ENCODE measurements at places on chromosomes 5 and 9.
A peak's percentile ranks its signal among the peaks of the same experiment; 100 is the strongest.

DNA sequence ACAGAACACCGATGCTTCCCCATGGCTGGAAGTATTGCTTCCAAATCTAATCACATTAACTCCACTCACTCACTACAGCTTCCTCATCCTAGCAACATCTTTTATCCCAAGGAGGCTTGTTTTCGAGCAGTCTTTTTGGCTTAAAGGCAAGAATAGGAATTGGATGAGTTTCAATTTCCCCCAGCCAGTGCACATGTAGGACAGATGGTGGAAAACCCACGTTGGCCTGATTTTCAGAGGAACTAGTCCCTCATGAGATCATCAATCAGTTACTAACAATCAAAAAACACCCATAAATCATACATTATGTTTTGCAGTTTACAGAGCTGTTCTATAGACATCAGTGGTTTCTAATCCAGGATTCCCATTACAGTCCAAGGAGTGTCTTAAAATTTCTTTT is 48.5 kb upstream of the AGXT2 start:
- no peak for DNase-seq

- peak; percentile 92 for DNase-seq
Observed at GRCh38 chr9:69174616-69175463, 763 bp downstream of the TJP2 start.

- DNase-seq = no peak
Observed at GRCh38 chr5:143826951-143827444, 15.0 kb downstream of the HMHB1 start.

DNA sequence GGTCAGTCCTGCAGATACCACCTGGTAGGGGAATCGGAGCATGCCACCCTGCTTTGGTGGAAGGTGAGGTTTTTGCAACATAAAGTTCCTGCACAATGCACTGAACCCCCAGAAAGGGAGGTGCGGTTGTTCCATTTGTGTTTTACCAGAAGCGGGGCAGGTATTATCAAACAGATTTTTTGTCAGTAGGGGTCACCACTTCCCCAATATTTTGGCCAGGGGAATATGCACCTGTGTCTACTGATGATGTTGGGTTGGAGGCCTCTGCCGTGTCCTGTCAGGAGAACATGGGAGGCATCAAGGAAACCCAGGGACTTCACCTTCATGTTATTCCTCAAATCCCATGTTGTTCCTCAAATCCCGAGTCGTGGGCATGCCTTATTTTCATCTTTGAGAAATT is 438.7 kb downstream of the NTRK2 start:
- DNase-seq = no peak

- DNase-seq = no peak
Observed at GRCh38 chr5:135228222-135228621, 170.8 kb downstream of the MACROH2A1 start.

DNA sequence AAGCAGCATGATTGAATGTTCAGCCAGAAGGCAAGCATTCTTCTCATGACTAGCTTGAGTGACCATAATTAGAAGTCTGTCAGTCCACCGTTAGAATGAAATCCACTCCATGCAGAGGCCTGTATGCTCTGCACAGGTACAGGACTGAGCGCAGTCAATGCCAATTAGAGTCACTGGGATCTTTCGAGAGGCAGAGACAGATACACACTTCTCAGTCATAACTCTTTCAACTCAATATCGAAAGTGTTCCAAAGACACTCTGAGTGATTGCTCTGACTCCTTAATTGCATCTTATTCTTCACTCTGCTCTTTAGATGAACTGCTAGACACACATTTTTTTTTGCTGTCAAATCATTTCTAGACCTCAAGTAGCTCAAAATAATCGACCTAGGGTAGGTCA is 203.6 kb downstream of the GABRB2 start:
- DNase-seq = no peak

DNA sequence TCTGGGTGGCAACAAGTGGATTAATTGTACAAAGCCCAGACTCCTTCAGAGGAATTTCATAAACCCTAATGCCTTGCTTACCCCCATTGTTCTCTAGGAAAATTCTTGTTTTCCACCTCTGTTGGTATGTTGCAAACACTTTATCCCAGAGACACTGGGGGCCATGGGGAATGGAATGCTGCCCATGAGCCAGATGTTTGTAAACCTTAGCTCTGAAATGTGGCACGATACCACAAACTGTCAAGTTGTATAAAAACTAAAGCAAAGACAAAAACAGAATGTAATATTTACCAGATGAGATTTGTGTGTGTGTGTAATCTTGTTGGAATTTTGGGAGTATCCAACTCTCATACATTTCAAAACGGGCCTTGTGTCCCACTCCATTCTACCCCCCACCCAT is 465.0 kb downstream of the EBF1 start:
- DNase-seq = no peak

DNA sequence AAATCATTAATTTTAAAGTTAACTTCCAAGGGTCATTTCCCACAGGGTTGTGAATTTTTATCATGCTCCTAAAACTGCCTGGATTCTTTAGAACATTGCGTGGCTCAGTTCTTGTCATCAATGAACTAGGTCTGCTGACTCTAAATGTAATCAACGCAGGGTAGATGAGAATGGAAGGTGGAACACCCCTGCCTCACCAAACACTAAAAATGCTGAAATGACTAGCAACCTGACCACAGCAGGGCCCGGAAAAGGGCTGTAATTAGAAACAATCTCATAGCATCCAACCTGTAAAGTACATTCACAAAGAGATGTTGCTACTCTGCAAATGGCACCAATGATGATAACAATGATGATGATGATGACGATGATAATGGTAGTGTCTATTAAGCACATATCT is 356.9 kb downstream of the DEPDC1B start:
- DNase-seq = no peak

- DNase-seq = peak; percentile 49
Observed at GRCh38 chr5:55694152-55694830, 17.8 kb downstream of the SLC38A9 start.

GRCh38 chr5:57524348-57525060 is 41.9 kb upstream of the ACTBL2 start:
- DNase-seq = no peak

- peak; percentile 45 for DNase-seq
Observed at GRCh38 chr9:75087289-75087823, 599 bp downstream of the NMRK1 start.

- DNase-seq = no peak
Observed at GRCh38 chr9:32748013-32748412, 35.3 kb upstream of the TMEM215 start.

GRCh38 chr5:140883927-140884697 is 2.2 kb downstream of the PCDHA13 start:
- no peak for DNase-seq

- no peak for DNase-seq
Observed at GRCh38 chr5:45089870-45090269, 281.1 kb downstream of the MRPS30 start.

- no peak for DNase-seq
Observed at GRCh38 chr5:33114361-33114760, 326.4 kb upstream of the TARS1 start.

DNA sequence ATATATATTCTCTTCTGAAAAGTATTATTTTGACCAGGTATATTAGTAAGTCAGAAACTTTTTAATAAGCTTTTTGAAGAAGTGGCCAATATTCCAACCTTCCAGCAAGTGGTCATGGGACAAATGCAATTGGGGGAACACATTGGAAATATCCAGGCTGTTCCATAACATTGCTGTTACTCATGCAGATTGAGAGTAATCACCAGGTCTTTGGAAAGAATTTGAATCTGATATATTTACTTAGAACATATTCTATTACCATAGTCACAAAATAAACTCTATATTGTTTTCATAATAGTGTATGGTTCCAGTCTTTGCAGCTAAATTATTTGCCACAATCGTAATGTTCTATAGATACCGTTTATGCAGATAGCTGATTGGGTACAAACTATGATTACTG is 102.8 kb downstream of the TAF11L14 start:
- no peak for DNase-seq

DNA sequence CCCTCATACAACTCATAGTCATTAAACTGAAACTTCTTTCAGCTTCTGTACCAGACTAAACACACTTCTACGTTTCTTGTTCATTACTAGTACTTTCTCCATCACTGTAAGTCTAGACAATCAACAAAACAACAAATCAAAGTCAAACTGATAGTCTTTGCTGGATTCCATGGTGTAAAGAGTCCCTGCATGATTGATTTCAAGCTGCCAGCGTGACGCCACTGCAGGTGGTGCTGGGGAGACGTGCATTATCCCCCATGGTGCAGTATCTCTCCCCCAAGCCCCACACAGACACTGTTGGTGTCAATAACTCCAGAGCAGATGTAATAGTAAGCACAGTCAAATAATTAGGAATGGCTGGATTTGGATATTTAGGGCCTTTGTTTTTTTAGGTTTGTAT is 10.7 kb upstream of the SLC2A8 start:
- no peak for DNase-seq

- no peak for DNase-seq
Observed at GRCh38 chr9:92185681-92186080, 70.5 kb upstream of the SPTLC1 start.

- DNase-seq = no peak
Observed at GRCh38 chr9:115412656-115413055, 294.7 kb upstream of the TNC start.

- no peak for DNase-seq
Observed at GRCh38 chr5:127518319-127518621, 830 bp downstream of the PRRC1 start.

GRCh38 chr9:99828417-99829176 is 6.9 kb downstream of the NR4A3 start:
- no peak for DNase-seq

DNA sequence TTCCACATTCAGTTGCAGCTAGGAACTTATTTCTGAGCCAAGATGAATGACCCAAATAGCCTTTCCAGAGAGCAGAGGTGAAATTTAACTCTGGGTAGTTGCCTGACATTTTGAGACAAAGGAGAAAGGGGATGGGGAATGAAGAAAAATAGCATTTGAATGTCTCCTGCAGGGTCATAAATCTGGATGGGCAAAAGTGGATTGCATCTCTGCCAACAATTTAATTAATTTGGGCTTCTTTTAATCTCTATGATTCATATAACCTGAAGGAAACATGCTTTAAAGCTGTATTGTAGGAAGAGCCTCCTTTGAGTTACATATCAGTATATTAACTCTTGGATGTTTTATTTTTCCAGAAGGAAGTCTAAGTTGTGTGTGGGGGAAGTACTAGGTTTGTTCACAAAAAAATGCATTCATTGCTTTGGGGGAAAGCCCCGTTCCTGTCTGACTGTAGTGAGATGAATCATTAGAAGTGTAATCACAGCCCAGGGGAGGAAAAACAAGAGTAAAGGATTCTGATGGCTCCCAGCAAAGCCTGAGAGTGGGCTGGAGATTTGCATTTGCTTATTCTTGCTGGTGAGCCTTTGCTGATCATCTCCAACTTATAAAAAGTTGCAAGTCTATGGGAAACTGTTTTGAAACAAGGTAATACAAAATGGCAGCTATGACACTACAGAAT is 133.0 kb upstream of the IQGAP2 start:
- DNase-seq = no peak

DNA sequence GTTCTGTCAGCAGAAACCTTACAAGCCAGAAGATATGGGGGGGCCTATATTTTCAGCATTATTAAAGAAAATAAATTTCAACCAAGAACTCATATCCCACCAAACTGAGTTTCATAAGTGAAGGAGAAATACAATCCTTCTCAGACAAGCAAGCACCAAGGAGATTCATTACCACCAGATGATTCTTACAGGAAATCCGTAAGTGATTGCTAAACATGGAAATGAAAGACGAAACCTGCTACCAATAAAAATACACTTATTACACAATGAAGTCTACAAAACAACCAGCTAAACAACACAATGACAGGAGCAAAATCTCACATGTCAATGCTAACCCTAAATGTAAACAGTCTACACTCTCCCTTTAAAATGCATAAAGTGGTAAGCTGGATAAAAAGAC is 17.8 kb upstream of the C9orf72 start:
- DNase-seq = no peak

DNA sequence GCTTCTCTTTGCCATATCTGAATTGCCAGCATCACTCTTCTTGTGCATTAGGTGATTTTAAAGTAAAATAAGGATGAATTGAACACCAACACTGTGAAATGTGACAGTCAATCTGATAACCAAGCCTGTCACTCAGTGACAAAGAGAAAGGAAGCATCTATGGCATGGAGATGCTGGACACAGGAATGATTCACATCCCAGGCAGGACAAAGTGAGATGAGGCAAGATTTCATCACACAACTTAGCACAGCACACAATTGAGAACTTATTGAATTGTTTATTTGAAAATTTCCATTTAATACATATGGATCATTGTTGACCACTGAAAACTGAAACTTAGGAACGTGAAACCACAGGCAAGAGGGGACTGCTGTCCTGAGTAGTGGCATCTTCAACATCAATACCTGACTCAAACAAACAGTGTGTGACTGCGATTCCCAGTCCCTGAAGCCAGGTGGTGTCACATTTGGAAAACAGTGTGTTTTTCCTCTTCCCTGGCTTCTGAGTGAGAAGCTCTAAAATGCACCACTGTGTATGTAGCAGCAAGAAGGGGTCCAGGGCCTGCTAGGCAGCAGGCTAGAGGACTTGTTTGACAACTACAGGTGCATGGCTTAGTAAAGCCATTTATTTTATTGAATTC is 10.7 kb downstream of the GAPT start:
- DNase-seq = peak; percentile 1

DNA sequence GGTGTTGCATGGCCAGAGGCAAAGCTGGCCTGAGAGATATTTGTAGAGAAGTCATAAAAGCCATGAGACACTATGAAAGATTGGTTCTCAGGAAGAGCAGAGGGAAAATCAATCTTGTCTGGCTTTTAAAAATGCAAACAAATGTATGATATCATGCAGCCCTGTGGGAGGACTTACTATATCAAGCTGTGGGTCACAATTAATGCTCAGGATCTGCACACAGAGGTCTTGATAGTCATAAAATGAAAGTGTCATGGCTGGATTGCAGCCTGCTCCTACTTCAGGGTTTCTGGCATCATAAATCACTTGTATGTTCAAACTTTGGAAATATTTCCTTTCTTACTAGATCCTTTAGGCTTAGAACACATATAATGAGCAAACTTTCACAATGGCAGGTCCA is 151.5 kb downstream of the SEMA6A start:
- no peak for DNase-seq

DNA sequence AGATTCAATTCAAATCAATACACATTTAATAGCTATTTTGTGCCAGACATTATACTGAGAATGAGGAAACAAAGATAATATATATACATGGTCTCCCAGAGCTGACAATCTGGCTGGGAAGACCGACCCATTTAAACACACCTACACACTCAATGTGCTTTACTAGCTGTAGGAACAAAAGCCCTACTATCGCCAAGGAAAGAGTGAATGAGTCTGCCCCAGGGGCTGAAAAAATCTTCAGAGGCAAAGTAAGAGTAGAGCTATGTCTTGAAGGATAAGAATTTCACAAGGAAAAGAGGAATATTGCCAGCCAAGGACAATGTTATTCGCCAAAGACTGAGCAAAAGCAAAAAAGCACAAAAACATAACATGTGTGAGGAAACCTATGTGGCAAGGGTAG is 6.6 kb downstream of the PFDN1 start:
- DNase-seq = no peak
